Neural crest cell (in vitro differentiated cells): ENCODE measurements at places on chromosomes 1 and 21. TPM values are rescaled to one million over a fixed set of nuclear protein-coding genes. Genes with fewer than 3 reads are reported as not detected.

DNA sequence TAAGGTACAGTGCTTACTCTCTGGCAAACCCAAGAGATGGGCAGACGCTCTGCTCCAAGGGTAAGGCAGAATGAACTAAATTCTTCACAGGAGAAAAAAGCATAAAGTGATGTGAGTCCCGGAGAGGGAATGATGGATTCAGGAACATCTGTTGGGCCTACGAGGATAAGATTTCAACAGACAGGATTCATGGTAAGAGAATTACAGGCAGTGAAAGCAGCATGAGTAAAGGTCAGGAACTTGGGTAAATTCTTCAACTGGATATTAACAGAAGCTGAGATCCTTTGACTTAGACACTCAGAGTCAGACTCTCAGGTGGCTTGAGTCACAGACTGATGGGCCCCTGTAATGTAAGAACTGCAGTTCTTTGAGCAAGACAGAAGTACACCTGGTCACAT is 152.6 kb downstream of the TRABD2B start:
- DNase-seq, result no peak

DNA sequence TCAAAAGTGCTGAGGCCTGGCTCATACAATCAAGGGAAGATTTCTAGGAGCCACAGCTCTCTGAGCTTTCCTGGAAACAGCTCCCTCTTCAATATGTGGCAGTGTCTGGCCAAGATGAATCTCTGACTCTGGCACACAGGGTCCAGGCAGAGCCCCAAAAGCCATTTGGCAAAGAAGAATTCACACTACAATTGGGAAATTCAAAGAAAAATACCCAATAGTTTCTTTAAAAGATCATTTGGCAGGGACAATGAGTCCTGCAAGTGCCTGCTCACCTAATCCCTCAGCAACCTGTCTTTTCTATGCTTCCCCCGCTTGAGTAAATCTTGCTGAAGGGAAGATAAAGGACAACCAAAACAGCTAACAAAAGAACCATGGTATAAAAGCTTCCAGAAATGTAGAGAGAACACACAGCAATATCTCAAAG is 124.6 kb downstream of the TGFBR3 start:
- DNase-seq, result no peak

GRCh38 chr21:42682661-42683210 is 29.3 kb downstream of the PDE9A start:
- DNase-seq, result no peak

DNA sequence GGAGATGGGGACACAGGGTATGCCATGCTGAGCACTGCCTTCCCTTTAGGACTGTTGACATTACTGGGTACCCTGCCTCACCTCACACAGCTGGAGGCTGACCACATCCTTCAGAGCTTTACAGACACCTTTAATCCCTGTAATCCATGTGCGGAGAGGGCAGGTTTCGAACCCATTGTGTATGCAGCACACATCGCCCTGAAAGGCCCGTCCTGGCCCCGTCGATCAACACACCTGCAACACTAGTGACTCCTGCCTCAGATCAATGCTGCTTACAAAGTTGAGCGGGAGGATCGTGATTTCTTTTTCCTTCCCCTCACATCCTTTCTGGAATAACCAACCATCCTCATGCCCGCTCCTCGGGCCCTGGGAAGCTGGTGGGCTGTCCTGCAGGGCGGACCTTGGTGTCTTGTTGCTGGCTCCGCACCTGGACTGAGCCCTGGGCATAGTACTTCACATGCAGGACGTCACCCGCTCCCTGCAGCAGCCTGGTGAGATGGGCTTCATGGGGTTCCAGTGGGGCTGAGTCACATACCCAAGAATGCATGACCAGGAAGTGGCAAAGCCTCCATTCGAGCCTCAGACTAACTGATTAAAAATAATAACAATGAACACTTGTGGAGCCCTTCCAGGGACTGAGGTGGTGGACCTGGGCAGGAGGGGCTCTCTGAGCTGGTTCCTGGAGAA is 403.6 kb downstream of the PTPRU start:
- DNase-seq, result no peak

GRCh38 chr21:22575165-22575584 is 1577.0 kb downstream of the NCAM2 start:
- peak; percentile 14 for DNase-seq

- DNase-seq, result no peak
Measured at GRCh38 chr1:224059897-224060427, 53.9 kb upstream of the FBXO28 start.

The CFAP126 gene
- total RNA-seq, result not detected in 2 replicates
